ENCODE measurements at places on chromosomes 6 and 20.
A peak's percentile ranks its signal among the peaks of the same experiment; 100 is the strongest.

- no peak for DNase-seq
Measured at GRCh38 chr6:100160930-100161329, 166.9 kb upstream of the MCHR2 start.

GRCh38 chr6:21612067-21612745, 18.7 kb downstream of the SOX4 start:
- no peak for DNase-seq

DNA sequence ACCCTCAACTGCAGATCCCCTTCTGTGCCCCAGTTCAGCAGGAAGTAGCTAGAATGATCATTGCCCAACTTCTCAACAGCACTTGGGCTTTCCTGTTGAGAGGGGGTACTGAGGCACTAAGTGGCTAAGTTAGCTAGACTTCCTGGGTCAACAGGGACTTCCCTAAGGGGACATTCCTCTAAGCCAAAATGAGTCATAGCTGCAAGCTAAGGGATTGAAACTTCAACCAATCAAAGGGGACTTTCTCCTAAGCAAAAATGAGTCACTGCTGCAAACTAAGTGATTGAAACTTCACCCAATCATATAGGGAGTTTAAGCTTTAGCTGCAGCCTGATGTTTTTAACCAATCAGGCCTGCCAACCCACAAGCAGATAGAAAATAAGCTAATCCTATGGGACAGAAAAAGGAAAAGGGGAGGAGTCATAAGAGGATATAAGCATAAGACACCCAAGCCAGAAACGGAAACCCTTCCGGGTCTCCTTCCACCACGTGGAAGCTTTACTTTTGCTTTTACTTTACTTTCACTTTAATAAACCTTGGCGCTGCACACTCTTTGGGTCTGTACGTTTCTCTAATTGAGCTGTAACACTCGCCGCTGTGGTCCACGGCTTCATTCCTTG, 659.0 kb upstream of the HS3ST5 start:
- DNase-seq: no peak

DNA sequence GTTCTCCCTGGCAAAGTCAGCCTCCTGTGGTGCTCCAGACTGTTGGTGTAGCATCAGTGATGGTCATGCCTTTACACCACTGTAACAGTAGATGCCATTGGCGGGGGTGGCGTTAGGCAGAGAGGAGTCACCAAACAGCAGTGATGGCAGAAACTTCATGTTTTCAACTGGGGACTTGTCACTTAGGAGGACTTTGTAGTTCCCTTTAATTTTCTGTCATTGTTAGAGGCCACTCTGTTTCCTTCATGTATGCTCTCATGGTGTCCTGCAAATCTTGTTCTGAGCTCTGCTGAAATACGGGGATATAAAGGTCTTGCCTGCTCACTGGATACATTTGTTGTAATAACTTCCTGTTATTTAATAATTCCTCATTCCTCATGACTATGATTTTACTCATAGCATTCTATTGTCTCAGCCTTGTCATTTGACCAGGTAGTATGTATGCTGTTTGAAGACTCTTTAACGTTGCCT, 4.6 kb downstream of the MAP3K4 start:
- DNase-seq: peak; percentile 24

DNA sequence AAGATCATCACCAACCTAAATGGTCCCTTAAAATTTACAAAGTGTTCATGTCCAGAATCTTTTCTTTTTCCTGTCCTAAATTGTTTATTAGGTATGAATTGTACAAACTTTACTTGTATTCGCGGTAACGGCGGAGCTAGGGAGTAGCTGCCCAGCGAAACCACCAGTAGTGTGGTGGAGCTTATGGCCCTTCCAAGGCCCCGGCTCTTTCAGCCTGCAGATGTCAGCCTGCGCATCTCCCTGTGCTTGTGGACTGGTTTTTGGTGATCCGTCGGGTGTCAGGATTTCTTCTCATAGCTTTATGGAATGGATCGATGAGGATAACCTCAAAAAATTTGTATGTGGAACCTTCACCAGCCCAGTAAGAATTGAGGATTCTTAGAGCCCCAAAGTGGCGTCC, 27.2 kb upstream of the ENPP1 start:
- no peak for DNase-seq

- DNase-seq: no peak
Measured at GRCh38 chr6:158338311-158339112, 26.2 kb downstream of the TULP4 start.

GRCh38 chr20:56893226-56893917, 264.3 kb downstream of the TFAP2C start:
- no peak for DNase-seq

DNA sequence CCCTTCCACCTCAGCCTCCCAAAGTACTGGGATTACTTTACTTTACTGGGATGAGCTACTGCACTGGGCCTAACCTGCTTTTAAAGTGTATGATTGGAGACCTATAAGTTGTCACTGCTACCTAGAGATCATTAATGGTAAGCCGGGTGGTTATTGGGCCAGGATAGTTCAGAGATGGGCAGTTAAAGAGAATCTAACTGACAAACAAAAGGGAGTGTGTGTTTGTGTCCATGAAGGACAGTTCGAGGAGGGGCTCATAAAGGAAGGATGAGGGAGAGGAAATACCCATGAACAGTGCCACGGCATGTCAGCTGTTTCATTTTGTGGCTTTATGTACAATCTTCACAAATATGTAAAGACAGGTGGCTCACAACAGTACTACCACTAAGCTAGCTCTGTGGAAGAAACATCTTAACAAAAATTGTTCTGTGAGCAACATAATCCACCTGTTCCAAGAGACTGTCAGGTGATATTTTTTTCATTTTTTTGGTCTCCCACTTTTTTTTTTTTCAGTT, 69.7 kb upstream of the FAM8A1 start:
- DNase-seq: no peak

DNA sequence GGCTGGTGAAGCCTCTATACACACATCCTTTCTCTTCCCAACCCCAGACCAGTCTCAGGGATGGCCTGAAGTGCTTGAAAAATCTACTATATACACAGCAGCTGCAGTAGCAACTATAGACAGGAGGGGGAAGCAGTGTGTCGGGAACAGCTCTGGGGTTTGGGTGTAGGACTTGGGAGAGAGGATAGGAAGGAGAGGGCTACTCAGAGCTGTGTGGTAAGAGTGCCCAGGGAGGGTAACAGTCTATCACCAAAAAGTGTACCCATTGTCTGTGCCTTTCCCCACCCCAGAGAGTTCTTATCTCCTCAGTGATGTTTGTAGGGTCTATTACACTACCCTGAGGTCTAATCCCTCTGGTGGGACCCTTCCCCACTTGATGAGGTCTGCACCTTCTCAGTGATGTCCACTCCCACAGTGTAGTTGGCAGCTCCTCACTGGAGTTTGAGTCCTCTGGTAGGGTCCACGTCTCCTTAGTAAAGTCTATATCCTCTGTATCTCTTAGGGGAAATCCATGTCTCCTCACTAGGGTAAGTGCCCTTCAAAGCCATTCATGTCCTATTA, 1.5 kb upstream of the GGT7 start:
- peak; percentile 71 for DNase-seq

GRCh38 chr6:14016935-14017625, 92.3 kb downstream of the RNF182 start:
- no peak for DNase-seq

DNA sequence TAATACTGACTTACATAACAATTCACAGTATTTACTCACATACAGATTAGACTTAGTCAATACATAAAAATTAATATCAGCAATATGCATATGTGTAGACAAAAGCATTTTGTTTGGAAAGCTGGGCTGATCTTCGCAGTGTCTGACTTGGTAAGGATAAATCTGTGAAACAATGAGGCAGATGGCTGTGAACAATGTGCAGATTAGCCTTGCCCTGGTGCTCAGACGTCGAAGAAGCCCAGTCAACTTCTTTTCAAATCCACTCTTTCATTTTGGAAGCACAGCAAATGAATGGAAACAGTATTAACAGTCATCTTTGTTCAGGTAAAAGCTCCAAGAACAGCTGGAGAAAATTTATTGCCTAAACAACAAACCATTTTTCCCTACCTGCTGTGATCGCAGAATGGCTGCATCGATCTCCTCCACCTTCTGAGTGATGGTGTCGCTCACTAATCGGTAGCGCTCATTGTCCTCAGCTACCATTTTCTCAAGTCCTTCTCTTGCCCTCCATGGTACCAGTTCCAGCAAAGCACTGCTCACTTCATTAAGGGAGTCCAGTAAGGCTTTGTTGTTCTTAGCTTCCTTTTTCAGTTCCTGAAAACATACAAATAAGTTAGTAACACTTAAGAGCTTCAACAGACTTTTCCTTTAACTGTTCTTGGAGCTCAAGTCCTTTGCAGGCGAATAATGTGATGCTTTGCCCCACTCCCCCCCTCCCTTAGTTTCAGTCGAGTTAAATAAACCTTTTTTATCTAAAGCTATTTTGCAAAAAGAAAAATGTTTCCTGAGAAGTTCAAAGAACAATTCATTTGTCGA, 116.5 kb downstream of the DST start:
- no peak for DNase-seq

DNA sequence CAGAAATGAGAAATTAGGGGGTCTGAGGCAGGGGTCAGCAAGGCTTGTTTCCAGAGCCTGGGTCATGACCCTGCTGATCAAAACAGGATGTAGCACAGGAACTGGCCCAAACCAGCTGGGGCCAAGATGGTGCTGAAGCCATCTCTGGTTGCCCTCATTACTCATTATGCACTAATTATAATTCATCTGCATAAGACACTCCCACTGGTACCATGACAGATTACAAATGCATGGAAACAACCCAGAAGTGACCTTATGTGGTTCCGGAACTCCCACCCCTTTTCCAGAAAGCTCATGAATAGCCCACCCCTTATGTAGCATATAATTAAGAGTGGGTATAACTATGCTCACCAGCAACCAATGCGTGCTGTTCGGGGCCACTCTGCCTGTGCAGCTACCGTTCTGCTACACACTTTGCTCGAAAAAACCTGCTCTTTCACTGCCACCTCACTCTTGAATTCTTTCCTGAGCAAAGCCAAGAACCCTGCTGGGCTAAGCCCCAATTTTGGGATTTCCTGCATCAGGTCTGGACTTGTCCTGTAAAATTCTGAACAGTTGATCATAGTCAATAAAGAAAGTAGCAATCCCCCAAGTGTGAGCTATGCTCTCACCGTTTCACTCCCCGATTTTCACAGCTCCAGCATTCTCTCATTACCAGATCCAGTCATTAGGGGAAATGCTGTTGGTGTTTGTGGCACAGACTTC, 122.3 kb downstream of the WDR27 start:
- DNase-seq: no peak

GRCh38 chr6:132063204-132063603, 112.0 kb upstream of the CCN2 start:
- no peak for DNase-seq

DNA sequence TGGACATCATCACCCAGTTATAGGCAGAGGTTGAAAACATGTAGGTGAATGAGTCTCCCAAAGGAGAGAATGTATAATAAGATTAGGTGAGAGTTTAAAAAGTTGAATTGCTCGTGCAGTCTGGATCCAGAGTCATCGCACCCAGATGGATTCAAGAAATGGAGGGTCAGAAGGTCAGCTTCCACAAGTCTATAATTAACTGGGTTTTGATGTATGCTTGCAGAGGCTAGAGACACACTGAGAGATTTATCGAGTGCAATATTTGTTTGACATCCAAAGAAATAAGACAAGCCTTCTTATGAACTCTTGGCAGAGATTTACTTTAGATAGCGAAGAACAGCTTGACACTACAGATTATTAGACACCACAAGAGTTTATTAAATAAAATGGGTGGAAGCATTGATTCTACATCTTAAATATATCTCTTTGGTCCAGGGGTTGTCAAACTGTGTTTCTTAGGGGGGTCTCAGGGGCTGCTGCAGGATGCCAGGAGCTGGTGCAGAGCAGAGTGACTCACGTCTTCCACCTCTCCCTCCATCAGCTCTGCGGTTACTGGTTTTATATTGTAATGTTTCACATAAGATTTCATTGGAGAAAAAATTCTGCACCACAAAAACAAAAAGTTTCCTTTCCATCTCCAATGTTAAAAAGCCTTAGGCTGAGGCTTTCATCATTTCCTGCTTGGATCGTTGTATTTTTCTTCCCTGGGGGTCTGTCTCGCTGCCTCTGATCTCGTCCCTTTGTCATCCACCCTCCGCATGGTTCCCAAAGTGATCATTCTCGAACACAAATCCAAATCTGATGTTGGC, 176.2 kb upstream of the AHI1 start:
- no peak for DNase-seq

DNA sequence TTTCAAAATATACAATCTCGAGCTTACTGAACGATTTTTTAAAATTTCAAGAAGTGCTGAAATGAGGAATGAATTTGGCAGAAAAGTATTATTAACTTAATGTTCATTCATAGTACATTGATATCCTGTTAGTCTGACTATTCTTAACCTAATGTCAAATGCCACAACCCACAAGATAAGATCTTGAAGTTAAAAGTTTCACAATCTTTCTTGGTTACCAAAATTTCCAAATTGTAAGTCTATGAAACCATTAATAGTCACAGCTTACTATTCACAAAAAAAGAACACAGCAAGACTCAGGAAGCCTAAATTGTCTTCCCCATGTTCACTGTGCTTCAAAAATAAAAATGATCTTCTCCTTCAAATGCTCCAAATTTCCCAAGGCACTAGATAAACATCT, 71.3 kb downstream of the HACE1 start:
- DNase-seq: no peak

DNA sequence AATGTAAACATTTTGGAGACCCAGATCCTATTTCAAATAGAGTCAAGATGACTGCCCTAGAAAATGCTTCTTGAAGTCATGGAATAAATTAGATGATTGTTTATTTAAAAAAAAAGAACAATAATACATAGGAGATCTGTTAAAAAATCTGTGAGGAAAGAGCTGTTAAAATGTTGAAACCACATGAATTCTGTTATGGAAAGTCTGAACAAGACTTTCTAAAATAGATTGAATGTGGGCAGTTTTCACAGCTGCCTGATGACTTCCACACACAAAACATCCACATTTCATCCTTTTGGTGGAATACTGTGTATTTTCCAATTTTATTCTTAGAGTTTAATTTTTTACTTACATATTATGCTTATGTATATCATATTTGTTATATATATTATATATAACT, 186.1 kb downstream of the LAMA2 start:
- DNase-seq: no peak

DNA sequence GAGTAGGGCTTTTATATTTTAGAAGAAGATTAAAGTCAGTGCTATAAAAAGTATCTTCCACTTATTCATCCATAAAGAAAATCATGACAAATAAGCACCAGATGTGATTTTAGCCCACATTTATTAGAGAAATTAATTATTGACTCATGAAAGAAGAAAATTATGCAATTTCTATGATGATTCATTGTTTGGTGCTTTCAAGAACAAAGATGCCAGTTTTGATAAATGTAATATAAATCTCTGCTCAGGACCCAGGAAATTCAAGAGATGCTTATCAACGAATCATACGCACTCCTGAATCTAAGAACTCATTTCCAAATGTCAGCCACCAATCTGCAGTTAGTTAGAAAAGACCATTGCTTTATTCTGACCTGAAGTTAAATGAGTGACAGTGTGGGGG, 211.4 kb downstream of the ARHGAP18 start:
- DNase-seq: no peak

DNA sequence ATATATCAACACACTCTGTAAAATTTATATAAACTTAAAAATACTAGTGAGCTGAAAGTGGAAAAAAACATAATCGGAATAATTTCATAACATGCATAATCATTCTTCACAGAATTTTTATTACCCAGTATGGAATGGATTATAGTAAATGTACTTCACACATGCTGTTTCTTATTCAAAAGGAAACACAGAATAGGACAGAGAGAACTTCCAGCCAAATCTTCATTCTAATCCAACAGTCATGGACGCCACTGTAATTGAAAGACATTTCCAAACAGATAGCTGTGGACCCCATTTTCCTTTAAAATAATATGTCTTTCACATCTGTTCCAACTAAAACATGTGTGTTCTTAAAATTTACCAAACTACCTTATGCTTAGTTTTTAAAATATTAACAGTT, 126.6 kb upstream of the RUNX2 start:
- no peak for DNase-seq
